ENCODE measurements at places on chromosomes 16 and 17. TPM values are rescaled to one million over a fixed set of nuclear protein-coding genes. Genes with fewer than 3 reads are reported as not detected.

GRCh38 chr17:45077643-45078042, 16.5 kb downstream of the NMT1 start:
- peak; percentile 62 for ATAC-seq

- ATAC-seq = no peak
Observed at GRCh38 chr17:21674242-21674731, 18.0 kb upstream of the KCNJ18 start.

DNA sequence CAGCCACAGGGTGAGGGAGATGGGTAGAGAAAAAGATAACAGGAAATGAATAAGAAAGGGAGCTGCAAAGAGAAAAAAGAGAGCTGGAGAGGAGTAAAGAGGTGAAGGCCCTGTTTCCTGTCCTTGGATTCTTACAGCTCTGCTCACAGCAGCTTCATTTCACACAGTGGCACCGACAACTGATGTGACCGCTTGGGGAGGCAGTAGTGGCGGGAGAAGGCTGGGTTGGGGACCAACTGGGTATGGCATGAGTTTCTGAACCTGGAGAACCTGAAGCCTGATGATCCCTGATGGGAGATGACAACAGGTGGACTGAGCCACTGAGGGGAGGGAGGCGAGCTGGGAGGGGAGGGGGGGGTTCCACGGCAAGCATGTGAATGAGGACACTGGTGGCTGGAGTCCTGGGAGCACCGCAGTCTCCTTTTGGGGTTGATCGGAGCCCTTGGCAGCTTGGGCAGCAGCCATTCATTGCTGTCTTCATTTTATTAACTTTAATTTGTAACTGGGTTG, 34.3 kb upstream of the TOB1 start:
- ATAC-seq = no peak

- ATAC-seq = no peak
Observed at GRCh38 chr16:55505333-55506015, 3.4 kb upstream of the LPCAT2 start.

- ATAC-seq = no peak
Observed at GRCh38 chr16:55100100-55100499, 169.4 kb downstream of the IRX5 start.

GRCh38 chr17:7774055-7774521, 56.5 kb downstream of the DNAH2 start:
- no peak for ATAC-seq

DNA sequence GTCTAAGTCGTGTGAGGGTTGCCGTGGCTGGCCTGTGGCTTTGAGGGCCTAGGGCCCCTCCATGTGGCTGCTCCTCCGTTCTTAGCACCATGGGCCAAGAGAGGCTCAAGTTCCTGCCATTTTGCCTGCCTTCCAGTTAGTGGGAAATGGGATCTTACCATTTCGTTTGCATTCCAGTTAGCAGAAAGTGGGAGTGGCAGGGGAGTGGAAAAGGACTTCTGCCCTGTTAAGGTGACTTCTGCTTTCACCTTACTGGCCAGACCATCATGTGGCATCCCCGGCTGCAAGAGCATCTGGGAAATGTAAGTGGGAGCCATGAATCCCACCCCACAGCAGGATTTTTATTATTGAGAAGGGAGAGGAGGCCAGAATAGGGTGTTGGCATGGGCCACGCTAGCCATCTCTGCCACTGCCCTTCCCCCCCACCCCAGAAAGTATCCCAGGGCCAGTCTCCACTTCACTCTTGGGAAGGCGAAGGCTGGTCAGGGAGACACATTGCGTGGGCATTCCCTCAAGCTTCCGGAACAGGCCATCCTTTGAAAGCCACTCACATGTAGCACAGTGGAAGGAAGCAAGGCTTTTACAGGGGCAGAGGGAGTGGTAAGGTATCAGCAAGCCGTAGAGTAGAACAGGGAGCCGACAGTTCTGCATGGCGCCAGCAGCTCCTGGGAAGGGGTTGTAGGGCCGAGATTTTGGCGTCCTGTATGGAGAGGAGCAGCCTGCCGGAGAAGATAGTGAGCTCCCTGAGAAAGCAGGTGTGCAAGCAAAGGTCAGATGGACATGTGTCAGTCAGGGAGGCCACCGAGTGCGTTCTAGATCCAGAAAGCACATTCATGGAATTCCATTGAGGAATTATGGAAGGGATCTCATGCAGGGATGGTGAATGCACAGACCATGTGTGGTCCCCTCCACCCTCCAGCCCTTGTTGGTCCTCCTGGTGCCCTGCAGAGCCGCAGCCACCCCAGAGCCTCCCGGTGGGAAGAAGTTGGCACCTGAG, 33.4 kb downstream of the CMIP start:
- no peak for ATAC-seq

DNA sequence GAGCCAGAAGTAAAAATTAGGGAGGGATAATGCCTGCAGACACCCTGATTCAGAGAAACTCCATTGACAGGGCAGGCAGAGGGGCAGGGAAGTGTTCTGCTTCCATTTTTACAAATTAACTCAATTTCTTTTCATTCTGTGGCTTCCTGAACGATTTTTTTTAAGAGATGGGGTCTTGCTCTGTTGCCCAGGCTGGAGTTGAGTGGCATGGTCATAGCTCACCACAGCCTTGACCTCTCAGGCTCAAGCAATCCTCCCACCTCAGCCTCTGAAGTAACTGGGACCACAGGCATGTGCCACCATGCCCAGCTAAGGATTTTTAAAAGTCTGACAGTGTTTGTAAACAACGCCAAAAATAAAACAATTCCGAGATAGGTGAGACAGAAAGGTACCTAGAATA, 99.8 kb downstream of the SMG6 start:
- no peak for ATAC-seq

GPR139 gene
- not detected for total RNA-seq

MPV17L gene
- not detected for total RNA-seq

GRCh38 chr17:31680126-31680525, 178.9 kb downstream of the COPRS start:
- peak; percentile 95 for ATAC-seq

GRCh38 chr16:85234310-85235204, 122.3 kb upstream of the CIBAR2 start:
- ATAC-seq = no peak

- ATAC-seq = peak; percentile 53
Observed at GRCh38 chr16:13926464-13926863, 6.5 kb downstream of the ERCC4 start.

DNA sequence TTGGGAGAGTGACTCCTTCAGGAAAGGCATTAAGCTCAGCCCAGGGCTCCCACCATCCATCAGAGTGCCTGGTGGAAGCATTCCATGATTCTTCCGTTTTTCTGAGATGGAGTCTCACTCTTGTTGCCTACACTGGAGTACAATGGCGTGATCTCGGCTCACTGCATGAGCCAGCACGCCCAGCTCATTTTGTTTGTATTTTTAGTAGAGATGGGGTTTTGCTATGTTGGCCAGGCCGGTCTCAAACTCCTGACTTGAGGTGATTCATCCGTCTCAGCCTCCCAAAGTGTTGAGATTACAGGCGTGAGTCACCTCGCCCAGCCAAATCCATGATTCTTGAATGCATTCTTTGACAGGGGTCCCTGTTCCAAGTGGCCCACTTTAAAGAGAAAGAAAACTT, 23.1 kb downstream of the MIS12 start:
- no peak for ATAC-seq

- no peak for ATAC-seq
Observed at GRCh38 chr17:79482727-79483521, 127.9 kb downstream of the RBFOX3 start.
